OCI-LY7 (cell line): ENCODE measurements at places on chromosomes 1 and 21. TPM values are rescaled to one million over a fixed set of nuclear protein-coding genes. Genes with fewer than 3 reads are reported as not detected.

Gene RPTN
- not detected in 2 replicates for total RNA-seq

Gene OR2L3
- total RNA-seq: not detected in 2 replicates

Gene TOMM40L
- total RNA-seq: 16.0 and 20.1 TPM in 2 replicates

Gene KAZN
- total RNA-seq: 0.40 and 0.72 TPM in 2 replicates

Gene KTI12
- total RNA-seq: 16.8 and 16.9 TPM in 2 replicates

Gene VTCN1
- total RNA-seq: not detected in 2 replicates

Gene EGLN1
- 27.0 and 36.6 TPM in 2 replicates for total RNA-seq

Gene ASTN1
- not detected in 2 replicates for total RNA-seq

Gene CD48
- total RNA-seq: 131 and 149 TPM in 2 replicates

Gene SFN
- total RNA-seq: 1.8 and 3.9 TPM in 2 replicates

- peak; percentile 54 for DNase-seq
These were observed 48.2 kb upstream of the TNFSF4 start for GRCh38 chr1:173255214-173255813.

DNA sequence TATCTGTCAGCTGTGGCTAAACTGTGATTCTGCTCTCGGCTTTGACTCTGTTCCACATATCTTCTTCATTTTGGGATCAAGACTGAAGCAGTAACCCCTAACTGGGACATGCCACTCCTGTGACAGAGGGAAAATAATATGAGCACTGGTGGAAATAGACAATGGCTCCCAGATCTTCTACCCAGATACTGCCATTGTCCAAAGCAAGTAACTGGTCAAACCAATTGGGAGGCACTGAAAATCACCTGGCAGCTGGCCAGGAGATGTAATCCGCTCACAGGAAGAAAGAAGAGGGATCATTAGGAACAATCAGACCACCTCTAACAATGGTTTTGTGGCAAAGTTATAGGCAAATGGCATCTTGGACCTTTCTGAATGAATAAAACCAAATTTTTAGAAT, 10.7 kb downstream of the SNX7 start:
- DNase-seq: no peak

GRCh38 chr1:4775506-4775905, 121.1 kb downstream of the AJAP1 start:
- DNase-seq: no peak

DNA sequence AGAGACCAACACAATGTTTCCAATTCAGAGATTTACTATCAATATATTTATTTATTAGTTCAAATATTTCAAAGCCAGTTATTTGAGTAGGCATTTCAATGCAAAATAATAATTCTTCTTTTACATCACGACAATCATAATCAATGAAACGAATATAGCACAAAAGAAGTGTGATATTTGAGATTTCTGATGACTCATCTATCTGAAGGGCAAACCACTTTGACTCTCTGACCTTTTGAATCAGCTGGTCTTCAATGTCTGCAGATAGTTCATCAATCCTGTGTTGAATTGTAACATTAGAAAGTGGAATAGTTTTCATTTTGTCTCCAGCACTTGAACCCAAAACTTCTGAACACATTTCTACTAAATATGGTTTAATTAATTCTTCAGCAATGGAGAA, 3.0 kb upstream of the TMEM35B start:
- DNase-seq: no peak

DNA sequence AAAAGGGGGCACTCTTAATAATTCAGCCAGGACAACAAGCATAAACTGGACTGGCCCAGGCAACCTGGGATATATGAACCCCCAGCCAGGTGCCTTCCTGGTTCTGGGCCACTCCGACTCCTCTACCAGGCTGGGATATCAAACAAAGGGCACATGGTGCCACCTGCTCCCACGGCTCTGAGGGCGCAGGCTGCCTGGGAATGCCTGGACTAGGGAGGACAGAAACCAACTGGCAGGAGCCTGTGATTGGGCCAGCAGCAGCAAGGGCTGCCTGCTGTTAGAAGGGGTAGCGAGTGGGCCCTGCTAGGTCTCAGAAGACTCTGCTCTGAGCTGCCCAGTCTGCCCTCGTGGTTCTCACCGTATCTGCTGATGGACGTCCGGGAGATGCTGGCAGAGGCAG, 123.2 kb upstream of the CD34 start:
- DNase-seq: no peak

DNA sequence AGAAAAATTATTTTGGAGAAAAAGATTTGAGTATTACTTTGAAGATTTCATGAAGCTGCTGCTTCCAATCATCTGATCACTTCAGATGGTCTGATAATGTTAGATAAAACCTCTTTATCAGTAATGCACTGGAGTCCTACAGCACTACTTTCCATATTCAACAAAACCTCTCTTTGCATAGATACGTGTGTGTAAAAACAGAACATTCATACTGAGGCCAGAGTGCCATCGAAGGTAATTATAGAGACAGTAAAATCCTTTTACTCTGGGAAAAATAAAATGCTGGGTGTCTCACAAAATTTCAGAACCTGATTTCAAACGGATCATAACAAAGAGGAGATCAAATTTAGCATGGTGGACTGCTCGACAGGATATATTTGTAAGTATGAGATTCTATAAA, at the start of gene RGS13:
Gene RGS13, plus strand, starts transcription at position 209 of the 400 bp plus-strand sequence. CDS start 8,188 bp downstream, outside the sequence.
- peak; percentile 61 for DNase-seq

DNA sequence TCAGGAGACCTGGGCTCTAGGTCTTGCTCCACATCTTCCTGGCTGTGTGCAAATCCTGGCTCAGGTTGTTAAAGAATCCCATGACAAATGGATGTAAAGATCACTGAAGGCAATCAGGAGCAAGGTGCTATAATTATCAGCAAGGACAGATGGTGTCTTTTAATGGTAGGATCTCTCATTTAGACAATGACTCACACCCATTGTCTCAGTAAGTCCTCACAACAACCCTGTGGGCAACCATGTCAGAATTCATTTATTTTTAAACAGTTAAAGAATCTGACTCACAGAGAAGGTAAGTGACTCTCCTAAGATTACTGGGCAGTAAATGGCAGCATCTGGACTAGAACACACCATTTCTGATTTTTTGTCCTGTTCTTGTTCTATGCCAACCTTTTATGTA, 32.8 kb downstream of the RNASEL start:
- no peak for DNase-seq

GRCh38 chr1:91511386-91511785, 10.7 kb downstream of the CDC7 start:
- peak; percentile 48 for DNase-seq

- DNase-seq: no peak
These were observed 88.8 kb downstream of the MRPL39 start for GRCh38 chr21:25518491-25518911.

- DNase-seq: no peak
These were observed 47.2 kb downstream of the CAPN9 start for GRCh38 chr1:230794431-230794830.

- DNase-seq: no peak
These were observed 6.7 kb downstream of the TRPM2 start for GRCh38 chr21:44360159-44360558.

DNA sequence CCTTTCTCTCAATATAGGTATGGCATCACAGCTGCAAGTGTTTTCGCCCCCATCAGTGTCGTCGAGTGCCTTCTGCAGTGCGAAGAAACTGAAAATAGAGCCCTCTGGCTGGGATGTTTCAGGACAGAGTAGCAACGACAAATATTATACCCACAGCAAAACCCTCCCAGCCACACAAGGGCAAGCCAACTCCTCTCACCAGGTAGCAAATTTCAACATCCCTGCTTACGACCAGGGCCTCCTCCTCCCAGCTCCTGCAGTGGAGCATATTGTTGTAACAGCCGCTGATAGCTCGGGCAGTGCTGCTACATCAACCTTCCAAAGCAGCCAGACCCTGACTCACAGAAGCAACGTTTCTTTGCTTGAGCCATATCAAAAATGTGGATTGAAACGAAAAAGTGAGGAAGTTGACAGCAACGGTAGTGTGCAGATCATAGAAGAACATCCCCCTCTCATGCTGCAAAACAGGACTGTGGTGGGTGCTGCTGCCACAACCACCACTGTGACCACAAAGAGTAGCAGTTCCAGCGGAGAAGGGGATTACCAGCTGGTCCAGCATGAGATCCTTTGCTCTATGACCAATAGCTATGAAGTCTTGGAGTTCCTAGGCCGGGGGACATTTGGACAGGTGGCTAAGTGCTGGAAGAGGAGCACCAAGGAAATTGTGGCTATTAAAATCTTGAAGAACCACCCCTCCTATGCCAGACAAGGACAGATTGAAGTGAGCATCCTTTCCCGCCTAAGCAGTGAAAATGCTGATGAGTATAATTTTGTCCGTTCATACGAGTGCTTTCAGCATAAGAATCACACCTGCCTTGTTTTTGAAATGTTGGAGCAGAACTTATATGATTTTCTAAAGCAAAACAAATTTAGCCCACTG, 11.5 kb downstream of the HIPK1 start:
- DNase-seq: peak; percentile 55

DNA sequence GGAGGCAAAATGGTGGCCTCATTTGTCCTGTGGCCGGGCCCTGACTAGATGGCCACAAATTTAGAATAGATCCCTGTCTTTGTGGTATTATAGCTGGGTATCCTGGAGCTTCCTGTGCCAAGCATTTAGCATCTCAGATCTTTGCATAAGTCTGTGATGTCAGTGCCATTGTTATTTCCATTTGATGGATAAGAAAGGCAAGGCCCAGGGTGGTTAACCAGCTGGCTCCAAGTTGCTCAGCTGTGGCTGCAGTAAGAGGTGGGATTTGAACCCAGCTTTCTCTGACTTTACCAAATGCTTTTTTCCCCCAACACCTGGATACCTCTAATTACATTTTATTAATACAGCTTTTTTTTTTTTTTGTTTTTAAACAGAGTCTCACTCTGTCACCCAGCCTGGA, 11.7 kb upstream of the TNFRSF8 start:
- no peak for DNase-seq

- peak; percentile 19 for DNase-seq
These were observed 157.3 kb upstream of the PTGFR start for GRCh38 chr1:78333502-78333901.

DNA sequence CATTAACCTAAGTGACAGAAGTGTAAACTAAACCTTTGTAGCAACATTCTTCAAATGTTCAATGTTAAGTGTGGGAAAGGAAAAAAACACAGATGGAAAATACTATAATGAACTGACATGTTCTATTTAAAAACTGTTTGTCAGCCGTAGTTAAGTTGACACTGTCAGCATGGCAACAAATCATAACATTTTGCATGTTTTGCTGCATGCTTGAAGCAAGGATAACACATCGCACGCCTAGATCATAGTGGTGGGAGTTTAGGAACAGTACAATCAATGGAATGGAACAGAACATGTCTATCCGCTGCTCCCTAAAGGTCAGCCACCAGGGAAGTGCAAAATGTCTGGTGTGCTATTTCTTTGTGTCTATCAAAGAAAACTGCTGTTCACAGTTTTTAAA, 62.5 kb upstream of the ESRRG start:
- DNase-seq: no peak

- no peak for DNase-seq
These were observed 15.1 kb upstream of the DUSP10 start for GRCh38 chr1:221756830-221757551.

DNA sequence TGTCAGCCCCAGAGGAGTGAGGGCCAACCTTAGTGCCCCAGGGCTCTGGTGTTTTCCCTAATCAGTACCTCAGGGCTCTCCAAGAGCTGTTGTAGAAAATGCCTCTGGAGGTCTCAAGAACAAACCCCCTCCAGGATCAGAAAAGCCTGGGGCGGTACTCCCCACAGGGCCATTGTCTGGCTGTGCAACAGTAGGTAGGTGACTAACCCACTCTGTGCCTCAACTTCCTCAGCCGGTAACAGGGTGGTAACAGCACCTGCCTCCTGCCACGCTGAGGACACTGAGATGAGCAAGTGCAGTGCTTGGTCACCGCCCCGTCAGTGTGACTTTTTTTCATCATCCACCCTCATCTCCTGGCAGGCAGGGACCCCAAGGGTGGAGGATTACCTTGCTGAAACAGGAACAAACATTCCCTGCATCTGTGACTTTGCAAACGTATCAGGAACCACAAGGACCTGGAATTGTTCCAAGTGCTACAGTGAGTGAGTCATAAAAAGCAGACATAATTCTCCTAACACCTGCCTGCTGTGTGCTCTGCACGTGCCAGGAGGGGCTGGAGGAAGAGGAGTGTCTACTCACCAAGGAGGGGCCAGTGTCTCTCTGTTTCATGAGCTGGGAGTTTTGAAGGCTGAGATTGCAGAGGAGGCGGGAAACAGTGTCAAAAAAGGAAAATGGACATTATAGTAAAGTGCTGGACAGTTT, 440.8 kb downstream of the NPHP4 start:
- DNase-seq: no peak

- no peak for DNase-seq
These were observed 795.7 kb downstream of the LTN1 start for GRCh38 chr21:28196981-28197380.

GRCh38 chr1:42551180-42551579, 88.1 kb downstream of the CCDC30 start:
- no peak for DNase-seq

DNA sequence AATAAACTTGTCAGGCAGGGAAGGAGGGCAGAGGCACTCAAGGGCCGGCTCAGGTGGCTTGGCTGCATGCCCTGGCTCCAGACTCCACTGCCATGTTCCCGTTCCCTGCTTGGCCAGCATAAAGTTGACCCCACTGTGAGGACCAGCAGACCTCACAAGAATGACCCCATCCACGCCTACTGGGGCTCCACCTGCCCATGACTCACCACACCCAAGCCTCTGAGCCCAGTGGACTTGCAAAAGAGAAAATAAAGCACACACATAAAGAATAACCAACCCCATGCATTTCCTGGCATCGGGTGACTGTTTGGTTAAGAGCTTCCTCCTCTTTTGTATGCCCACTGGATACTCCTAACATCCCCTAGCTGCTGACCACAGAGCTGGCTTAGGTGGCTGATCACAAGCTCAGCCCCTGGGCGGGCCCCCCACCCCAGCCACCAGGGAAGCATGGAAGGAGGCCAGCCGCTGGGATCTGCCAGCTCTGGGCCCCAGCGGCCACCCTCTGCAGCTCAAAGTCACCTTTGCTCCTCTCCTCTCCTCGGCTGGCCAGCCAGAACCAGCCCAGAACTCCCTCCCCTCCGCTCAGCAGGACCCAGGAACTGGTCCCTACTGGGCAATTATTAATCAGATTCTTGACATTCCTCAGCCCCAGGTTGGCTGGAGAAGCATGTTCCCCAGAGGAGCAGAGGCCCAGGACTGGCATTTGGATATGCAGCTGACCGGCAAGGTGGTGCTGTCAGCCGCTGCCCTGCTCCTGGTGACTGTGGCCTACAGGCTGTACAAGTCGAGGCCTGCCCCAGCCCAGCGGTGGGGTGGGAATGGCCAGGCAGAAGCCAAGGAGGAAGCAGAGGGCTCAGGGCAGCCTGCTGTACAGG, at the start of gene KLHDC7A:
Gene KLHDC7A, plus strand, starts transcription at position 616 of the 875 bp plus-strand sequence. Its CDS starts 52 bp downstream, at position 668.
- DNase-seq: peak; percentile 28

DNA sequence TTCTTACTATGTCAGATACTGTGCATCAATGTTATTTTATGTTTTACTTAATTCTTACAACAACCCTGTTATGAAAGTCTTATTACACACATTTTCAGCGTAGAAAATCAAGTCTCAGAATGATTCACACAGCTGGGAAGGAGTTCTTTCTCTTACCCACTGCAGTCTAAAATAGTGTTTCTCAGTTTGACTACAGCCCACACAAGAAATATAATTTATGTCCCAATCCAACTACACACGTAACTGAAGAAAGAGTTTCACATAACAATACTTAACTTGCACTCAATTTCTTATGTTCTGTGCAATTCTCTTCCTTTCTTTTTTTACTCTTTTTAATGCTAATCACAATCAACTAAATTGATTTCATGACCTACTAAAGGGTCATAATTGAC, 252.8 kb upstream of the ADGRL2 start:
- DNase-seq: no peak
